ENCODE measurements at places on chromosomes 13 and 19. TPM values are rescaled to one million over a fixed set of nuclear protein-coding genes. Genes with fewer than 3 reads are reported as not detected.

Gene APOC4
- not detected for total RNA-seq

Gene CEACAM8
- not detected for total RNA-seq

Gene MISP3
- 0.26 TPM for total RNA-seq

Gene GGN
- total RNA-seq, result 0.66 TPM

Gene CRLF1
- total RNA-seq, result 437 TPM

Gene YIF1B
- total RNA-seq, result 76.5 TPM

Gene PRKD2
- total RNA-seq, result 19.0 TPM

Gene LILRA5
- total RNA-seq, result not detected

Gene OCEL1
- total RNA-seq, result 2.7 TPM

Gene SEMA6B
- 1.3 TPM for total RNA-seq

Gene NRTN
- not detected for total RNA-seq

Gene KIR3DL1
- not detected for total RNA-seq

Gene NLRP8
- not detected for total RNA-seq

Gene FFAR3
- not detected for total RNA-seq

Gene SLC8A2
- not detected for total RNA-seq

Gene DUXA
- total RNA-seq, result not detected

Data from aortic smooth muscle cell (primary cell).